Stomach (tissue), 19 donors: ENCODE measurements at places on chromosomes 16 and 17.
A peak's percentile ranks its signal among the peaks of the same experiment; 100 is the strongest.

- DNase-seq, result peak; percentile 67
Observed at GRCh38 chr17:73325527-73325842, 13.7 kb upstream of the CDC42EP4 start.

GRCh38 chr17:50511058-50511457 is 2.8 kb downstream of the MYCBPAP start:
- peak; percentile 73 for DNase-seq

- no peak for DNase-seq
Observed at GRCh38 chr16:89449726-89450335, 40.5 kb downstream of the ANKRD11 start.

GRCh38 chr17:40362696-40363110 is 1.8 kb downstream of the GJD3 start:
- peak; percentile 93 for DNase-seq

DNA sequence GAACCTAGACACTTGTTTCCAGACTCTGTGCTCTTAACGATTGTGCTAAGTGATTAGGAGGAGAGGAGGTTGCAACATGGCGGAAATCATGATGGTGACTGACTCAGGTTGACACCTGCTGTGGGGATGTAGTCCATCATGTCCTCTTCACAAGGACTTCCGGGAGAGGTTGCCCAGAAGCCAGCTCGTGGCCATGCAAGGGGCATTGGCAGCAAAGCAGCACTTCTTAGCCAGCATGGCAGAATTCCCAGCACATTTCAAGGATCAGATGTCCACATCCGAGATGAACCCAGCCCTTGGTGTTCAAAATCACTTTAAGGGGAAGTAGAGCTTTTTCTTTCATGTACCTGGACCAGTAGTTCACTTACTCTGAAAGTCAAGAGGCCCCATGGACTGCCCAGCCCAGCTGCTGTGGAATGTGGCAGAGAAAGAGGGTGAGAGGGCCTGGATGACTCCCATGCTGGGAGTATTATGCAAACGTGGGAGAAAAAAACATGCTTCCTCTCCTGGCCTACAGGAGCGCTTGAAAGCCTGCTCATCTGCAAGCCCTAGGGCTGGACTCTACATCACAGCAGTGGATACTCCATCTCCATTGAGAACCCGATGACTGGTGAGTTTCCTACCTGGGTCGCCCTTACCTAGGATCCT is 65.5 kb downstream of the IRX6 start:
- DNase-seq, result no peak

DNA sequence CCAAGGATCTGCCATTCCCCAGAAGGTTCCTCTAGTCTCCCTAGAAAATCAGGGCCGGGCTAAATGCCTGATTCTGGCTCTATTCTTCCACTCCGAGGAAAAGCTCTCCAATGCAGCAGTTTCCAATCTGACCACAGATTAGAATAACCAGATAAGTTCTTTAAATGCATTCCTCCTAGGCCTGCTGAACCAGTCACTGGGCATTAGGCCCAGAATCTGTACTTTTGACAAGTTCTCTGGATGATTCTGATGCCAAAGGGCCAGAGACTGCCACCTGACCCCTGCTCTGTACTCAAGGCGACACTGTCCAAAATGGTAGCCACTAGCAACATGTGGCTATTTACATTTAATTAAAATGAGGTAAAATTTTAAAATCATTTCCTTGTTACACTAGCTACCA is 22.3 kb downstream of the MAP3K14 start:
- peak; percentile 77 for DNase-seq

DNA sequence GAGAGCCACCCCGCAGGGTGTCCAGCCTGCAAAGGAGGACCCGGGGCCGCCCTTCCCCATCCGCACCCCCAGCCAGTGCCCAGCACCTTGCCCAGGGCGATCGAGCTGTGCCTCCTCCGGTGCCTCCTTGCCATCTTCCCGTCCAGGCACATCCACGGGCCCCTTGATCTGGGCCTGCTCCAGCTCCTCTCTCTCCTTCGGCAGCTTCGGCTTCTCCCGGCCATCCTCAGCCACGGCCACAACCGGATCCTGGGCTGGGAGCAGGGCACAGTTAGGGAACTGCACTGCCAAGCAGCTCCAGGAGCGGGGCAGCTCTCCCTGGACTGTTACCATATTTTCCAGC is 13.8 kb downstream of the NDUFAF8 start:
- no peak for DNase-seq

DNA sequence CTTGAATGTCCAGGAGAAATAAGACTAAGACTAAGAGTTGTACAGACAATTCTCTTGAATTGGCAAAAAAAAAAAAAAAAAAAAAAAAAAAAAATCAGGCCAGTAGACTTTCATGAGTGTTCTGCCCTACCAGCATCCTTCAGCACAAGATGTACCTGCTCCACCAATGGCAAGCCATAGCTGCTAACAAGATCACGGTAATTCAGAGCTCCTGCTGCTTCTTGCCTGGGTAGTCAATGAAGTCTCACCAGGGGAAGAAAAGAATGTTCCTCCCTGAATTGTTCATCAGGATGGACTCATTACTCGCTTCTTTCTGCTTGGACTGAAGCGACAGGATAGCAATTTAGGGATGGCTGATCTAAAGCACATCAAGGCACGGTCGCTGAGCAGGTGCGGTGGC is 31.1 kb upstream of the APOH start:
- DNase-seq, result no peak

- peak; percentile 91 for DNase-seq
Observed at GRCh38 chr16:14669776-14670175, 24.3 kb downstream of the PLA2G10 start.

DNA sequence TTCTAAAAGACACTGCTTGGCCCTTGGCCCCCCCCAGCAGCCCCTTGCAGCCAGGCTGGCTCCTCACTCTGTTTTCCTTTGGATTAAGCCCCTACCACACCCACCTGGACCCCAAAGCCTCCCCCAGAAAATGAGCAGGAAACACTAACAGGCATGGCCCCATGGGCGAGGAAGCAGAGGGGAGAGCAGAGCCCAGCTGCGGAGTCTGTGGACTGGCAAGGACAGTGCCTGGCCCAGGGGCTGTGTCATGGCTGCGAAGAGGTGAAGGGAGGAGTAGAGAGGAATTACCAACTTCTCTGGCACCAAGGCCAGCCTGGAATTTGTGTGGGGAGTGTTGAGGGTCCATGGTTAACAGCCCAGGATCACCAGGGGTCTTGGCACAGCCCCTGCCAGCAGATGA is 47.4 kb downstream of the MRC2 start:
- DNase-seq, result no peak

DNA sequence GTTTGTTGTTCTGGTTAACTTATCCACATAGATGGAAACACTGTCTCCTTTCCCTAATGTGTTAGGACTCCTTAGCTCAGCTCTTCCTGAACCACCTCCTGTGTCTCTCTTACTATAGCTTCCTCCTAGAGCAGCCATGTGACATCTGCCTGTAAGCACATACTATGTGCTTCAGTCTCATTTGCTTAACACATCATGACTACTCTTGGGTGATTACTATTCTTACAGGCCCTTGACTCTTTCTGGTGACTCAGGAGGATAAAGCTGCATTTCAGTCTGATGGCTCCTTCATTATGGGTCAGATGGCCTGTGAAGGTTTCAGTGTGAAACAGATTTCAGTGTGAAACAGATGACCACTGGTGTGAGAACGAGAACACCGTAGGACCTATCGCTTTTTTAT is 320 bp upstream of the KRTAP4-2 start:
- DNase-seq, result no peak

DNA sequence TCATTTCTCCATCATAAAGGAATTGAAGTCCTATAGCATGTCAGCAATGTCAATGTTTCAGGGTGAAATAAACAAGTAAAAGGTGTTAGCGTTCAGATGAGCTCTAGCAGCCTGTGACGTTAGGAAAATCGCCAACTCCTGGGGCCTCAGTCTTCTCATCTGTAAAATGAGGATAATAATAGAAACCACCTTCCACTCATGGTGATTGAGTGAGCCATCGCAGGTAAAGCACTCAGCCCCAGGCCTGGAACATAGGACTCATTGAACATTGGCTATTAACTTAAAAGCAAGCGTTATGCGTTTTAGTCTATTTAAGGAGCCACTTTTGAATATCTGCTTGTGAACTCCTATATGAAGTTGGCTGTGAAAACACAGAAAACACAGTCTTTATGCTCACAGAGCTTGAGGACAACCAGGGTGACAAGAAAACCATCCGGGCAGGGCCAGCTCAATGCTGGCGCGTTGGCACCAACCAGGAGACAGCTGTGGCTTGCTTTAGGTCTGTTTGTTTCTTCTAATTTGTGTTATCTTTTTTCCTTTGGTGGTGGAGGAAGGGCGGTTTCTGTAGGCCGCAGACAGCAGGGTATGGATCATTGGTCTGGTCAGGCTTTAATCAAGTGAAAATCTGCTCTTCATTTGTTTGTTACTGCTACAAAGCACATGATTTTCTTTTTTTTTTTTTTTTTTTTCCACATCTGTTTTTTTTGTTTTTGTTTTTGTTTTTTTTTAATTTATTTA is 35.7 kb upstream of the MED9 start:
- DNase-seq, result no peak

DNA sequence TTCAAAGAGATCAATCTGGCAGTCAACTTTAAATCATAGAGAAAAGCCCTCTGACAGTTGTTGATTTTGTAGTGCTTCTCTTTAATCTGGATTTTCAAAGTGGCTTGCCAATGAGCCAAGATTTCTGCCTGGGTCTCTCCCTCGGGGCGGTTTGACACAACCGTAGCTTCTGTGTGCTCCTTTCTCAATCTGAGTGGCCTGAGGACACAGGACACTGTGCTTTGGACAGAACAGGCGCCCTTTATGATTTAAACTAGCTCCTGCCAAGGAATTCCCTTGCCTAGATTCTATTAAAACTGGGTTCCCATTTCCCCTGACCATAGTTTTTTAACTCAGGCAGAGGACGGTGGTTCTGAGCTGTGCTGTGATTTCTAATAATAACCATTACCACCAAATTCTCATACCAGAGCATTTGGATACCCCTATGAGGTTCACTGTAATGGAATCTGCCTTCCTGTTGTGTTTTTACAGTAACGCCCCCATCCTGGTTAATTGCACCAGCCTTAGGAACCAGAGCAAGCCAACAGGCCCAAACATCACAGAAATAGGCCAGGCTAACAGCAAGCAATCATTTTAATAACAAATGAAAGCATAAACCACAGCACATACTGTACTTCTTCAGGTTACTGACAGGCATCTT is 4.0 kb downstream of the ZFHX3 start:
- DNase-seq, result no peak

GRCh38 chr16:3256866-3257465 is 533 bp upstream of the MEFV start:
- DNase-seq, result no peak

DNA sequence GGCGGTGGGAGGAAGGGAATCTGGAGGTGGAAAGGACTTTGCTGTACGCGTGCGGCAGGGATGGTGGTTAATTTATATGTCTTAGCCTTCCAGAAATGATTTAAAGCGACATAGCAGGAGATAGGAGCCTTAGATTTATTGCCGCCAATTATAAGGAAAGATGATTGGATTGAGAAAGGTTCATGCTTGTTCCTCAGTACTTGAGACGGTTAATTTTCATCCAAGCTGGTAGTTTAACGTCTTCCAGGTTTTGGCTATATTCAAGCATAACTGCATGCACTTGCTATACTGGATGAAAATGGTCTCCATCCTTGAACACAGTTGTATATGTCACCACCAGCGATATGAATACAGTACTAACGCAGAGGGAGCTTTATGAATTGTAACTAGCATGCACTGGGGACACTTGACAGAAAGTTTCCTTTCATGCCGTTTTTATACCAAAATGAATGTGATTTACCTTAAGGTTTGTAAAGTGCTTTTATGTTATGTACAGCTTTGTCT is 610 bp upstream of the PEX12 start:
- no peak for DNase-seq

GRCh38 chr16:69465083-69465721 is 40.8 kb downstream of the CYB5B start:
- DNase-seq, result no peak

DNA sequence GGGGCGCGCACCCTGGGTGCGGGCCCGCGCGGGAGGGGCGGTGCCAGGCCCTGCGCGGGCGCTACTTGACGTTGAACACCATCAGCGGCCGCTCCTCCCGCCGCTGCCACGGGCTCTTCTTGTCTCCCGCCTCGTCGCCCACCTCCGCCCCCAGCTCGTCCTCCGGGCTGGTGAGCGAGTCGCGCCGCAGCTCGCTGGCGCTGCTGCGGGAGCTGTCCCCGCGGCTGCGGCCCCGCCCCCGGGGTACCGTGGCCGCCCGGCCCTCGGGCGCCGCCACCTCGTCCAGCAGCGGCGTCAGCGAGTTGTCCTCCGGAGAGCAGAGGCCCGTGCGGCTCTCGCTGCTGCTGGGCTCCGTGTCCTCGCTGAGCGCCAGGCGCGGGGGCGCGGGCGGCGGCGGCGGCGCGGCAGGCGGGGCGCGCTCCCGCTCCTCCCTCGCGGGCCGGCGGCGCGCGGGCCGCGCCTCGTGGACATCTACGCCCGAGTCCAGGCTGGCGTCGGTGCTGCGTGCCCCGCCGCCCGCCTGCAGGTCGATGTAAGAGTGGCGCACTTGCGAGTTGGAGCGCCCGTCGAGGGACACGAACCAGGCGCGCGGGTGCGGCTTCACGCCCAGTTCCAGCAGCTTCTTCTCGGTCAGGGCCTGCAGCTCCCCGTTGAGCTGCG is 8.7 kb downstream of the GRN start:
- peak; percentile 65 for DNase-seq

DNA sequence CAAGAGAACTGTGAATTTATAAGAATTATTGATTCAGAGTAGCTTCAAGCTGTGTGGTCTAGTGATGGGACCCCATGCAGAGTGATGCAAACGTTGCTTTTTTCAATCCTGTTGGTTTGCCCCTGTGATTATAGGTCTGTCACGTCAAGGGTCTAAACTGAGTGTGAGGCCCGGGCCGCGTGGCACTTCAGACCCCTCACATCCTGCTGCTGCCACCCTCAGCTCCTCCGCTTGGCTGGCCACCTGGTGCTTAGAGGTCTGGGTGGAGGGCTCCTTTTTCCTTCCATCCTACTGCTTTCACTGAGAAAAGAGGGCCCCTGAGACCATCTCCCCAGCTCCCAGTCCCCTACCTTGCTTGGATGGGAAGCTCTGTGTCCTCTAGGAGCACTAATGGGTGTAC is 12.0 kb downstream of the MYL4 start:
- DNase-seq, result no peak

GRCh38 chr16:85083051-85083639 is 29.1 kb downstream of the CIBAR2 start:
- DNase-seq, result no peak

DNA sequence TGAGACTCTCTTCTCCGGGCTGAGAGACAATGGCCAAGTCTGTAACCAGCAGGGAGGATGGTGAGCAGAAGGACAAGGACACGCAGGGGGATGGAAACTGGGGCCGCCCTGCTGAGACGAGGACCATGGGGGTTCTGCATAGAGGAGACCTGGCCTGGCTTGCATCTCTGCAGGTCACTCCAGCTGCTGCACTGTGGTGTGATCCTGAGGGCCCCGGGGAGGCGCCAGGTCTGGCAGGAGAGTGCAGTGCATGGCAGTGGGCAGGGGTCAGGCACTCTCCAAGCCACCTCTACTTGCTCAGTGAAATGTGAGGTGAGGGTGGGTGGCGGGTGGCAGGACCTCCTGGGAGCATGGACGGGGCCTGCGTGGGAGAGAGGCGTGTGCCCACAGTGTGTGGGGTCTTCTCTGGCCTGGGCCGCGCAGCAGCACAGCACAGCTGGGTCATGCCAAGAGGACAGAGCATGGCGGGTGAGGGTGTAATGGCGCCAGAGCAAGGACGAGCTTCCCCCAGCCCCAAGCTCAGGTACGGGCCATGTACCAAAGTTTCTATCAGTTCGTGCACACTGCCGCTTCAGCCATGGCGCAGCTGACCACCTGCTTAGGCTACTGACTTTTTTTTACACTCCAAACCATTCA is 43.1 kb downstream of the KLHDC4 start:
- DNase-seq, result no peak
